CD8-positive, alpha-beta memory T cell (primary cell): ENCODE measurements at places on chromosomes 5 and 9.

DNA sequence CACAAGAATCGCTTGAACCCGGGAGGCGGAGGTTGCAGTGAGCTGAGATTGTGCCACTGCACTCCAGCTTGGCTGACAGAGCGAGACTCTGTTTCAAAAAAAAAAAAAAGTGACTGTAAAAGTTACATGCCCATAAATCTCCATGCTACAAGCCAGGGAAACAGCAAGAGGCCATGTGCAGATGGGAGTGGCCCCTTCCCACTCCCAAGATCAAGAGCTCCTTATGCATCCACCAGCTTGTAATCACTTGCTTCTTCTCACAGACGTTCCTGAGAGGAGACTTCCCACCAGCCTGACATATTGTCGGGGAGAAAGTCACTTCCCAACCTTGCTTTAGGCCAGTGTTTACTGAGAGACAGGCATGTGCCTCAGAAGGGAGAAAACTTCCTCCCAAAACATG is 45.6 kb upstream of the N4BP3 start:
- no peaks in the 10 kb centered on the region for H3K36me3 ChIP-seq
- no peak overlapping the region for H3K4me3 ChIP-seq
- no peak for DNase-seq
- H3K27ac ChIP-seq: no peak overlapping the region
- no peaks in the 10 kb centered on the region for H3K4me1 ChIP-seq

DNA sequence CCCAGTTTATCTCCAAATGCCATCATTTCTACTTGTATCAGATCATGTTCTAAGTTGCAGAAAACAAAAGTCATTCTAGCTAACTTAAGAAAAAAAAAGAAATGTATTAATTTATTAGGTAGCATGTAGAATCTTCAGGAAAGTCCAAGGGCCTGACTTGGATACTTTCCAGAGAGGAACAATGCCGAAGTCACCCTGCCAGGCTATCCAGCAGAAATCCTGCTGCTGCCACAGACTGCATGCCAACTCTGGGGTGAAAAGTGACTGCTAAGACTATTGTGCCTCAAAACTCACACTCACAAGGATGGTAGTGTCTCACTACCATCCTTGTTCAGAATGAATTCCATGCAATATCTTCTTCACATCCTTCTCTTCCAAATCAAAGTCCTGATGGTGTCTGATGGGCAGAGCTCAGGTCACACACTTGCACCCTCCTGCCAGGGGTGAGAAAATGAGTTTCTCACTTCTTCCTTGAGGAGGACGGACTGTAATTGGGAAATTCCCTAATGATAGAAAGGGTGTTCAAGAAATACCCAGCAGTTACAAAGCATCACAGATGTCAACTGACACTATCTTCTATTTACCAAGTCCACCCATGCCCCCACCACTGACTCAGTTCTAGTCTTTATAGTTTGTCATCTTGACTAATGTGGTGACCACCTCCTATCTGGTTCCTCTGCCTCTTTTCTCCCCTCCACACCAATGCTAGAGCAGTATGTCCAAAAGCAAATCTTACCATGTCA is 279.4 kb downstream of the CWC27 start:
- no peak overlapping the region for H3K4me3 ChIP-seq
- DNase-seq: no peak
- no peaks in the 10 kb centered on the region for H3K27me3 ChIP-seq
- H3K36me3 ChIP-seq: no peaks in the 10 kb centered on the region
- no peaks in the 10 kb centered on the region for H3K4me1 ChIP-seq

DNA sequence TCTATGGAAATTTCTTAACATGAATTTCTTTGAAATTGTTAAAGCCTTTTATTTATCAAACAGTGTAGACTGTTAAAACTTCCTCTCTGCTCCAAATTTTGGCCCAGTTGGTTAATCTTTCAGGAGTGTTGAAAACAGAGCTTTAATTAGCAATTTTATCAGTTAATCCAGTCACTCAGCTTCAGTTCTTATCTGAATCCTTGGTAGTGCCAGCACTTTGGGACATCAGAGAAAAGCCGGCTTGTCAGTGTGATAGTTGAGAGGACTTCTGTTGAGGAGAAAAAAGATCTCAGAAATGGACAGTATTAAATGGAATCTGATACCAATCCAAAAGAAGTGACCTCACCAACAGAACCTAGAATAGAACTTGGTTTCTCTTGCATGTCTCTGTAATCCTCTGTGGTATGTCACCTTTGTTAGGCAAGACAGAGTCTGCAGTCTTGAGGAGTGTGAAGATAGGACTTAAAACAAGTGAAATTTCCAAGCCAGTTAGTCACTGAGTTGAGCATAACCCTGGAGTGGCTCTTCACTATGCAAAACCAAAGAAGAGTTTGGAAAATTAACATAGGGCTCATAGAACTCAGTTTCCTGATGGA is 251.8 kb downstream of the NNT start:
- no peak overlapping the region for H3K27ac ChIP-seq
- no peaks in the 10 kb centered on the region for H3K27me3 ChIP-seq
- DNase-seq: no peak
- H3K4me3 ChIP-seq: no peak overlapping the region
- no peaks in the 10 kb centered on the region for H3K36me3 ChIP-seq
- no peaks in the 10 kb centered on the region for H3K4me1 ChIP-seq

DNA sequence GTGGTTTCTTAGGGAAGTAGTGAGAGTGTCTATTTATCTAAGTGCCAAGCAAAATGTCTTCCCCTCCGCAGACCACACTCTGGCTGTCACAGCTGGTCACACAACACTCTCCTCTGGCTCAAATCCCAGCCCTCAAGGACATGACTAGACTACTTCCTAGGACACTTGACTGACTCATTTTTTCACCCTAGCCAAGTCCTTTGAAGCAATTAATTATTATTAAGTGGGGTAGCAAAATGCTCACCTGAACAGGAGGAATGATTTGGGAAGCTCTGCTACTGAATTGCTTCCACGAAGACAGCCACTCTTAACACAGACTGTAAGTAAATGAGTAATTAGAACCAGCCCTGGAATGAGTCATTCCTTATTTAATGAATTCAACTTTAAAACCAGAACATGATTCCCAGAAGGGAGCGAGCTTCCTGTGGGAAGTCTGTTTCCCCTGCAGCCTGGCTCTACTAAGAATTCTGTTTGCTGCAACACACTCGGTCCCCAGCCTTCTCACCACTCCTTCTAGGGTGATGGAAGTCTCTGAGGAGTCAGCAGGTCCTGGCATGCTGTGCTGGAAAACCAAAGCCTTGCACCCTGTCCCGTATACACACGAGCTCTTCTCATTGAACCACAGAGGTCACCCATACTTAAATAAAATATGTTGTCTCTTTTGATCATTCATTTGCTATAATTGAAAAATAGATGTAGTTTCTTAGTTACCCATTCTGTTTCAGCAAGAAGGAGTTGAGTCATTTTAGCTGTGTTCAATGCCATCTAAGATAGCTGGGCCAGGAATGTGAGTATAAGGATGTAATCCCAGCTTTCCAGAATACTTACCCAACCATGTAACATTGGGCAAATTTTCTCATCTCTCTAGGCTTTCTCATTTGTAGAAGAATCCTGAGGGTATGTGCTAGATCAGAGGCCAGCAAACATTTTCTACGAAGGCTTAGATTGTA is 218.6 kb upstream of the RASEF start:
- H3K27ac ChIP-seq: no peak overlapping the region
- no peak overlapping the region for H3K4me3 ChIP-seq
- no peaks in the 10 kb centered on the region for H3K4me1 ChIP-seq
- no peaks in the 10 kb centered on the region for H3K27me3 ChIP-seq
- no peak for DNase-seq
